ENCODE measurements at places on chromosomes 7 and 10.

DNA sequence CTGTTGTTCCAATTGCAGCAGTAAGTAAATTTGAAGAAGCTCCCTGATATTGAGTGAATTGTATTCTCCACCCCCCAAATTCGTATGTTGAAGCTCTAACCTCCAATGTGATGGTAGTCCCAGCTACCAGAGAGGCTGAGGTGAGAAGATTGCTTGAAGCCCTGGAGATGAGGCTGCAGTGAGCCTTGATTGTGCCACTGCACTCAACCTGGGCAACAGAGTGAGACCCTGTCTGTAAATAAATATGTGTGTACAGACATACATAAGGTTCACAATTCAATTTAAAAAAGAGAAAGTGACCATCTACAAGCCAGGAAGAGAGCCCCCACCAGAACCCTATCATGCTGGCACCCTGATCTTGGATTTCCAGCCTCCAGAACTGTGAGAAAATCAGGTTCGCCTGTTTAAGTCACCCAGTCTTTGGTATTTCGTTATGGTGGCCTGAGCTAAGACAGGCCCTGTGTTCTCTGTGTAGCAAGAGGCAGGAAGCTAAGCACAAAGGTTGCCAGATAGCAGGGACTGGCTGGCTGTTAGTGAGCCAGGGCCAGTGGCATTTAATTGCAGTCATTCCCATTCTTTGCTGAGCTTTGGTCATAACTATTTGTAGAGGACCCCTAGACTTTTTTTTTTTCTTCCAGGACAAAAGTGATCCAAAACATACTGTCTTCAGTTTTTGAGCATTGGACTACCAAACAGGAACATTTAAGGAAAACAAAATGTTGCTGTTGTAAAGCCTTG, 45.6 kb downstream of the AUTS2 start:
- DNase-seq, result no peak

- DNase-seq, result no peak
Observed at GRCh38 chr7:117399820-117400422, 27.4 kb downstream of the ASZ1 start.

DNA sequence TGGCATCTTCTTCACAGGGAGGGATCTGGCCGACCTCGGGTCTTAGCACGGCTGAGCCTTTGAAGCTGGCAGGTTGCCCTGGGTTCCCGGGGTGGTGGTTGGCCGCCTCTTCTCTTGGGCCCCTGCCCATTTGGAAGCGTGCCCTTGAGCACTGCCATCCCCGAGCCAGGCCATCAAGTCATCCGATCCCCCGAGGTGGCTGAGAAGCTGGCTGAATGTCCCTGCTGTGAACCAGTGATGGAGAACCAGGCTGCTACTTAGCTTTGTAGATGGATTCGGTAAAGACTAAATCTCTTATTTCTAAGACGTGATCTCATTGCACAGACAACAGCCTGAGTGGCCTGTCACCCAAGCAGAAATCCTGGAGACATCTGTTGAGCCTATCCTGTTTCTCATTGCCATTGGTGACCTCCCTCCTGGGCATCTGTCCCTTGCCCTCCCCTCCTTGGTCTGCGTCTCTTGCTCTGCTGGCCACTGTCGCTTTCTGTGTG, 74.3 kb downstream of the GRK5 start:
- DNase-seq, result no peak

DNA sequence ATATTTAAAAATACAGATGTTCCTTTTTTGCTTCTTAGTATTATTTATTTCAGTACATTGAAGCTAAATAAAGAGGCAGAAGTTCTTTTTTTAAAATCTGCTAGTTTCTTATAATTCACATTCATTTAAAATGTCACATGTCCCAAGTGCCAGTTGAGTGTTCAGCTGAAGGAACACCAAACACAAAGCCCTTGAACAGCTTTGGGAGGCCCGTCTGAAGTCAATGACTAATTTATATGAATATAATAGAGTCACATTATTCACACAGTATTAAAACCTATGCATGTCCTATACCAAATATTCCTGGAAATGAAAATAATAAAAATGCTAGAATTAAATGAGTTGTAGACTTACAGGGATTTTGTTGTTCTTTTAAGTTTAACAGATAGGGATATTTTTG, 70.3 kb downstream of the GNAI1 start:
- no peak for DNase-seq

DNA sequence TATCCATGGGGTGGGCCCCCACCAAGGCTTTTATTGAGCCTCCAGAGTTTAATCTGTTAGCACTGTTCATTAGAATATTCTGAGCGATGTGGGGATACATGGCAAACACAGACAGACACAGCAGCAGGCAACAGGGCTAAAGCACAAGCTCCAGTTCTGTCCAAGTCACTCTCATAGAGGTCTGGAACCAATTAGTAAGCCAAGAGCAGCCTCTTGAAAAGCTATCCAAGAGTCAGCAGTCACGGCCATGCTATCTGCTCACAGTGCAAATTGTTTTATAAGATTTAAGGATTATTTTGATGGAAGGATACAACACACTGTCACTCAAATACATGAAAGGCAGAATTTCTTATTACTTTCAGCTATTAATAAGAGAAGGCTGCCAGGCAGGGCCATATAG, 86.4 kb upstream of the DGKB start:
- DNase-seq, result no peak

DNA sequence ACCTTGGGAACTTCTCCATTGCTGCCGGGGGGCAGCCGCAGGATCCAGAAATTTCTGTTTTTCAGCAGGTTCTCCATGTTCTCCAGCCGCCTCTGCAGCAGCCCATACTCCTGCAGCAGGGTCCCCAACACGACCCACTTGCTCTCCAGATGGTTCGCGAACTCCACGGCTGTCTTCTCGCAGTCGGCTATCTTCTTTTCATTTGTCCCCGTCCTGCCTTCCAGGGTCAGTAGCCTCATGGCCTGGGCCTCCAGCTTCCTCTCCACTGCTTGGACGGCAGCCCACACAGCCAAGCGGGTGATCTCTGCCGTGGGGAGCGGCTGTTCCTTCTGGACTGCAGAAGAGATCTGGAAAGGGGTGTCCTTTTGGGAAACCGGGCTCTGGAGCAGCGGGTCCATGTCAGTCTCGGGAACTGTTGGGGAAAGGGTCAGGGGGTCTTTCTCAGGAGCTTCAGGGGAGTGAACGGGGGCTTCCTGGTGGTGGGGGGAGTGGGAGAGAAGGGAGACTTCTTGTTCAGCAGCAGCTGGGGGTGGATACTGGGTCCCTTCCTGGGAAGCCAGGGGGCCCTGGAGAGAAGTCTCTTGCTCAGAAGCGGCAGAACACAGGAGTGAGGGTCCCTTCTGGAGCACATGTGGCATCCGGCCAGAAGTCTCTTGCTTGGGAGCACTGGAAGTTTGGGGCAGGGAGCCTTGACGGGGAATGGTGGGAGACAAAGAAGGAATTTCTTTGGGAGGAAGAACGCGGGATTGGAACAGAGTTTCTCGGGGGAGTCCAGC, 5.5 kb downstream of the ZNF777 start:
- DNase-seq, result no peak

DNA sequence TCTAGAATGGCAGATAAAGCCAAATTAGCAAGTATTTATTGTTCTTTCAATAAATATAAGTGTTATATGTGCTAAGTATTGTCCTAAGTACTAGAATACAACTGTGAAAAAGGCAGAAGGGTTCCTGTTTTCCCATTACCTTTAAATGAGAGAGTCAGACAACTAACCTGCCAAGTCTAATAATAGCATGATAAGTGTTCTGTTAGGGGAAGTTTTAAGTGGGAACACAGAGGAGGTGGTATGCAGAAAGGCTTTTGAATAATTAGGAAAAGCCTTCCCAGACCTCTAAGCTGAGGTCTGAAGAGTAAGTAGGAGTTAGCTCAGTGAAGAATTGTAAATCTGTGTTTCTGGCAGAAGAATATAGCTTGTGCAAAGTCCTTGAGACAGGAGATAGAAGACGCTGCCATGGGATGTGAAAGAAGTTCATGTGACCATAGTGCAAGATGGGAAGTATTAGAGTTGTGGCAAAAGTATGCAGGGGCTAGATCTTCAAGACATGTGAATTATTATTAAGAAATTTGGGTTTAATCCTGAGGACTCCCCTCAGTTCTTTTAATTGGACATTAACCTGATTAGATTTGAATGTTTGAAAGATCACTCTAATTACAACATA, 12.5 kb downstream of the SHOC2 start:
- no peak for DNase-seq

DNA sequence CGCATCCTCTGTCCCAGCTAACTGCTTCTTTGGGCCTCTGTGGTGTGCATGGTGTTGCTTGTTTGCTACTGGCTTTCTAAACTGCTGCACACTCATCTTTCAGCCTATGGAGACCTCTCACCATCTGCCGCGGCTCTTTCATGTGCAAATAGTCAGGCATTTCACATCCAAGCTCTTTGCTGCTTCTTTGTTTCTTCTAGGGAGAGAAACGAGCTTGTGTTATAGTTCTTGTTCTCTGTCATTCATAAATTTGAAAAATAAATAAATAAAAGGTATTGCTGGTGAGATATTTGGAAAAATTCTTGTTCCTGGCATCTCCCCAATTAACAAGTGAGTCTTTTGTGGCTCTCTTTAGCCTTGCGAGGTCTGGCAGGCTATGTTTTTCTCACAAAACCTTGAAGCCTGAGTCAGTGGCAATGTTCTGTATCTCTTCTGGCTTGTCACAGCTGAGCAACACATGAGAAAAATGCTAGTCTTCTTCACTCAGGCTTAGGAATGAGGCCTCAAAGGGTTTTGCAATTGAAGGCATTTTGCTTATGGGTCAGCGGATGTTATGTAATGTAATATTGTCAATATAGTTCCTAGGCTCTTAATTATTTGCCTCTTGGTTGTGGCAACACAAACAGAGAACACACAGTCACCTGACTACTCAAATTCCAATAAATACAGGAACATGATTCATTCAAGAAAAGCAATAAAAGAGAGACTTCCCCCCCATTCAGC, 274.0 kb downstream of the FRMD4A start:
- DNase-seq, result no peak

DNA sequence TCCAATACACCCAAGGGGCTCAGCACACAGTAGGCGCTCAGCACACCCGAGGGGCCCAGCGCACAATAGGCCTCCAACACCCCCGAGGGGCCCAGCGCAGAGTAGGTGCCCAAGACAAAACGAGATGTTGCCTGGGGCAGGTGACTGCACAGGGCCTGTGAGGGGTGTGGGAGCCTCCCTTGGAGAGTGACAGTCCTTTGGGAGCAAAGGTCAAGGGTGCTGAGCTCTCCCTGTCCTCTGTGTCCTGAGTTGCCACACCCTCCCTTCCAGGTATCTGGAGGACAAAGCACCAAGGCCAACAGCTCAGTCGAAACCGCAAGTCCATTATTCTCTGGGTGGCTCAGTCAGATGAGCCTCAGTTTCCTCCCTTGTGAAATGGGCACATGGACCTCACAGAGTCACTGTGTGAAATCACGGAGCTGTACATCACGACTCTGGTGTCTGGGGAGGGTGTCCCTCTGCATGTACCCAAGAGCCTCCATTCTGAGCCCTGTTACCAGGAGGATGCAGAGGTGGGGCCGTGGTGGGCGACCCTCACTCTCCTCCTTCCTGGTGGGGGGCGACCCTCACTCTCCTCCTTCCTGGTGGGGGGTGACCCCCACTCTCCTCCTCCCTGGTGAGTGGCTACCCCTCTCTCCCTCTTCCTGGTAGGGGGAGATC, 81.3 kb downstream of the FOXL3 start:
- no peak for DNase-seq

DNA sequence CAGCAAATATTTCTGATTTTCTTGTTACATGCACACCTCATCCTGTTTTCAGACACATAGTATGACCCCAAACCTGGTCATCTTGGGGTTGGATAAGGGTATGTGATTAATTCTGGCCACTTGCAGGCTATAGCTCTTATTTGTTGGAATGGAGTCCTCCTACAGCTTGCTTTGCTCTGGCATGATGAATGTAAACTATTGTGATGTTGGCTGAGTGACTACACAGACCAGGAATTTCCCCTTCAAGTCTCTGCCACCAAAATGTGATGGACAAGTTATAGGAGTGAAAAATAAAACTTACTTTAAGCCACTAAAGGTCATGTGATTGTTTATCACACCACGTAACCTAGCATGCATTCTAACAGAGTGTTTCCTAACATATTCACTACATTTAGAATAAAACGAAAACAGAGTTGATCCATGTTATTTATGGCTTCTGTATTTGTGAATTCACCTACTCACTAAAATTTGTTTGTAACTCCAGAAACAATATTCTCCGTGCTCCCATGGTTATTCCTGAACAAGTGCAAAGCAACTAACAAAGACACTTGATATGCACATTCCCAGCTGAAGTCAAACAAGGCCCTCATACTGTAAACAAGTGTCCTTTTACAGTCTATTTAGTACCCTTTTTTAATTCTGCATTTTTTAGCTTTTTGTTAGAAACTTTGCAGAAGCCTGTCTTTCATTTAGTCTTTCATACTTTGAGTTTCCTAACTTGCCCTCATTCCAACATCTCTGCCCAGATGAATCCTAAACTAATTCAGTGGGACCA, 599.2 kb upstream of the PCDH15 start:
- no peak for DNase-seq

DNA sequence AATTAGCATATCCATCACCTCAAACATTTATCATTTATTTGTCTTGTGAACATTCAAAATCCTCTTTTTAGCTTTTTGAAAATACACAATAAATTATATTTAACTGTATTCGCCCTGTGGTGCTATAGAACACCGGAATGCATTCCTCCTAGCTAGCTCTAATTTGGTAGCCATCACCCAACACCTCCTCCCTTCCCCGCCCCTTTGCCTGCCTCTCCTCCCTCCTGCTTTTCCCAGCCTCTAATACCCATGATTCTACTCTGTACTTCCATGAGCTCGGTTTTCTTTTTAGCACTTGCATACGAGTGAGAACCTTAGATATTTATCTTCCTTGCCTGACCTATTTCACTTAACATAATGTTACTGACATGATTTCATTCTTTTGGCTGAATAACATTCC, 80.1 kb downstream of the ANKRD26 start:
- DNase-seq, result no peak

DNA sequence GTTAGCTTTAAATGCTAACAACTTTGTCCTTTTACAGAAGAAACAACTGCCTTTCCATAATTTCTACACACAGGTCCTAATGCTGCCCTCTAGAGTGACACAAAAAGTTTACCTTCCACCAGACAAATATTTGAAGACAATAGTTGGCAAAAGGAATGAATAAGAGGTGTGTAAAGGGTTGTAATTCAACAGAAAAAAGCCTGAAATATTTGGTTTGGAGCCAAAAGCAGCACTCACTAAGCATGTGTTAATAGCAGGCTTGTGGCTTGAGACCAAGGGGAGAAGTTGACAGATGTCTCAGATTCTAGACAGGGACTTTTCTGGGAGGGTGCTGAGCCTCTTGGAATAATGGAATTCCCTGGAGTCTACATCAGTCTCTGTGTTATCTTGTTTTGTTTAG, 156.2 kb upstream of the GALNT17 start:
- DNase-seq, result no peak

DNA sequence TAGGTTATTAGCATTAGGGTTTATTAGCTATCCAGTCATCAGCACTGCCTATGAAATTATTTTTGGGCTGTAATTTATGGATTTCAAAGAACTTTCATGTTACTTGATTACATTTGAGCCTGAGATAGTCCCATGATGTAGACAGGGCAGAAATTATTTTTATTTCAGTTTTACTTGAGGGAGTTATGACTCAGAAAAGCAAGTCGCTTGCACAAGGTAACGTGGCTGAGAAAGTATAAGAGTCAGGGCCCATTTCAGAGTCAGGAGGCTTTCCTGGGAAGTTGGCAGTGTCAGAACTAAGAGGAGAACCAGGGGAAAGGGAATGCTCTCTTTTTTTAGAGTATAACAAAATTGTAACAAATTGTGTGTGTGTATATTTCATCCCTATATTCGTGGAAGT, 16.5 kb downstream of the GATA3 start:
- no peak for DNase-seq
